ENCODE measurements at places on chromosomes 7 and 10.

- DNase-seq = no peak
These were observed 22.4 kb upstream of the NUB1 start for GRCh38 chr7:151319189-151319588.

- no peak for DNase-seq
These were observed 753.3 kb downstream of the NXPH1 start for GRCh38 chr7:9186730-9187129.

GRCh38 chr10:78641693-78642092 is 427.1 kb upstream of the ZMIZ1 start:
- DNase-seq = no peak

DNA sequence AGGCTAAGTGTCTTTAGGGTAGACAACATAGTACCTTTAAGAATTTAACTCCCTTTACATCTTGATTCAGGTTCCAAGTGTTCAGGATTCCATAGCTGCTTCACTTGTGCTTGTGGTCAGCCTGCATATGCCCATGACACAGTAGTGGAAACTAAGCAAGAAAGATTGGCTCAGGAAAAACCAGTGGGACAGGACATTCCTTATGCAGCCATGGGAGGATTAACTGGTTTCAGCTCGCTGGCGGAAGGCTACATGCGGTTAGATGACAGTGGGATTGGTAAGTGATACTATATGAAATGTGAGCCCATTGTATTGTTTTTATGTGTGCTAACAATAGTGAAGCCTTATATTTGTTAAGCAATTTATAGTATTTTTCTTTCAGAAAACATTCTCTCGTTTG is 11.3 kb downstream of the FAM221A start:
- DNase-seq = no peak

DNA sequence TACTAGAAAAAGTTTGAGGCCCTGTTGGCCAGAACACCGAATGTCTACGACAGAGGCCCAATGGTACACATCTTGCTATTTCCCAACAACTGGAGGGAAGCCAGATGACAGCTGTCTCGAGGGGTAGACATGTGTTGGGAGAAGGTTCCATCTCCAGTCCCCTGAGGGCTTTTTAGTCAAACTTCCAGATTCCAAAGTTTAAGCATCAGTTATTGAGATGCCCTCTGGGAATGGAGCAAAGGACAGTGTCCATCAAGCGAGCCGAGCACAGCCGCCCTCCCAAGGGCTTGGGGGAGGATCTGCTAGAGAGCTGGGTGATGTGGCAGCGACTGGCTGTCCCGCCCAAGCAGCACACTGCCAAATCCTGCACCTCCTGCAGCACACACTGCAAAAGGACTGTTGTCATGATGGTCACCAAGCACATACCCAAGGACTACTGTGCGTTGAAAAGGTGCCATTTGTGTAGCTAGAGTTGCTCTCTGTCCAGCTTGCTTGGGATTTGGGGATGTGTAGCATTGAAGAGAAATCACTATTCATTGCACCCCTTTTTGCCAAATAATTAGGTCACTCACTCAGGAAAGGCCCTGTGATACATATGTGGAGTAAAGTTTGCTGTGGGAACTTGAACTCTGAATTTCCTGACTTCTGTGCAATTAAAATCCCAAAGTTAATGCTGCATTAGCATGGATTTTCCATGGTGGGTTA is 164.6 kb downstream of the TRIL start:
- DNase-seq = no peak

DNA sequence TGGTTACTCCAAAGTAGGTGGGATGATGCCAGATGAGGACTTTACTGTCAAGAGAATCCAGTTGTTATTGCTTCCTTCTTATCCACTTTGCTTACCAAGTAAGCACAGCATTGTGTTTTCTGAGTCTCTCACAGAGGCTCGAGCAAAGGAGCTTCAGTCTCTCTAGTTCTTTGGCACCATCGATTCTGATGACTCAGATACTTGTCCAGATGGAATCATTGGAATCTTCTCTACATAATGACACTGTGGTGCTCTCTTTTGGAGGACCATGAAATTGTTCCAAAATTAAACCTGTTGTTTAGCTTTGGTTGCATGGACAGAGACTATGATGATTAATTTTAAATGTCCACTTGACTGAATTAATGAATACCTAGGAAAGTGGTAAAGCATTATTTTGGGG is 132.6 kb downstream of the NXPH1 start:
- DNase-seq = no peak

GRCh38 chr7:157769526-157770215 is 432.9 kb downstream of the DNAJB6 start:
- DNase-seq = no peak

DNA sequence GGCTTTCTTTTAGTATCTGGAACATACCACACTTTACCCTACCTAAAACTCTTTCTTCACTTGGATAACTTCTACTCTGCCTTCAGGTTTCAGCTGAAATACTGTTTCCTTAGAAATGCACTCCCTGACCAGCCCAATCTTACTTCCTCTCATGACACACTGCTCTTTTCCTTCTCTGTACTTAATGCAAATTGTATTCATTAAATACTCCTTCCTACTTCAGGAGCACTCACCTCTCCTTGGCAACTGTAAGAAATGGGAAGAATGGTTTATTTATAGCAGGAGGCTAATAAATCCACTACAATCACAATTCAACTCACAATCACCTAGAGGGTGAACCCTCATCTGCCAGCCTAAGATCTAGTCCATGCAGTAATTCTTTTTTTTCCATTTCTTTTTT is 15.2 kb downstream of the ZCWPW1 start:
- no peak for DNase-seq

- DNase-seq = no peak
These were observed 85.9 kb downstream of the USP6NL start for GRCh38 chr10:11525503-11525902.

- no peak for DNase-seq
These were observed 4.3 kb upstream of the PPIF start for GRCh38 chr10:79342811-79343561.

GRCh38 chr10:74202356-74202755 is 51.3 kb downstream of the ADK start:
- no peak for DNase-seq

Data from SK-MEL-5 (cell line).